Left renal cortex interstitium (tissue), 4 donors: ENCODE measurements at places on chromosomes 5 and 9.

DNA sequence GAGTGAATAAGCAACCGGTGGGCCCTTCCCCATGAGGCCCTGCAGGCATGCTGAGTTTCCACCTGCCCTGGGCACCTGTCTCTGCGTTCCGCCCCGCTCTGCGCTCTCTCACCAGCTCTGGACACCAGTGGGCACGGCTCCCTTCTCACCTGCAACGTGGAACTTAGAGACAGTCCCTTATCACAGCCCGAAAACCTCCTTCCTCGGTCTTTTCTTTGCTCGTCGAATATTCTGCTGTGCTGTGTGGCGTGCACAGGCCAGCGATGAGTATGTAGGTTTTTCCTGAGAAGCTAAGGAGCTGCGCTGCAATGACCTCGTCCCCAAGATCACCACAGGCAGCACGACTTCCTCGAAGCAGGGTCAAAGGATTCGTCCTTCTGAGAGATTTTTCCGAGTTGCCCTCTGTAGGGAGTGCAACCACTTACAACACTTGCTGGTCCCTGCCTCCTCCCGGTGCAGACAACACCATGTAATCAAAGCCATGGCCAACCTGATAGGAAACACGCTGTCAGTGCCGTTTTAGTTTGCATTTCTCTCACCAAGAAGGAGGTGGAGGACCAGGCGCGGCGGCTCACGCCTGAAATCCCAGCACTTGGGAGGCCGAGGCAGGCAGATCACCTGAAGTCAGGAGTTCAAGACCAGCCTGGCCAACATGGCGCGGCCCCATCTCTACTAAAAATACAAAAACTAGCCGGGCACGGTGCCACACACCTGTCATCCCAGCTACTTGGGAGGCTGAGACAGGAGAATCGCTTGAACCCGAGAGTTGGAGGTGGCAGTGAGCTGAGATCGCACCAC, 27.2 kb upstream of the NOTCH1 start:
- no peak for DNase-seq

DNA sequence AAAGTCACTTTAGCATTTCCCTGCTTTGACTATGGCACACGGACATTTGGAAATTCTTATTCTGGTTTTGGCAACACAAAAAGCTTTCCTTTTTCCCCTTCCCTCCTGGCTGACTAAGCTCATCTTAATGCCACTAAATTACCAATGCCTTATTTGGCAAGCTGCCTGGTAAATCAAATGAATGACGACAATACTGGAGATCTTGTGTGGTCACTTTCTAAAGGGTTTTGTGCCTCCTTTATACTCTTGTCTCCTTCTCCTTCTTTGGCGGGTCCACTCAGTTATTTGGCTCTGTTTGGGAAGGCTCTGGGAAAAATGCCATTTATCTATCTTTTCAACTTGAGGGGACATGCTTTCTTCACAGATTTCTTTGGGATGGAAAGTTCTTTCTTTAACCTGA, 34.9 kb downstream of the SH3GL2 start:
- DNase-seq, result no peak

GRCh38 chr5:61330341-61330844, 1.7 kb upstream of the ZSWIM6 start:
- DNase-seq, result no peak

DNA sequence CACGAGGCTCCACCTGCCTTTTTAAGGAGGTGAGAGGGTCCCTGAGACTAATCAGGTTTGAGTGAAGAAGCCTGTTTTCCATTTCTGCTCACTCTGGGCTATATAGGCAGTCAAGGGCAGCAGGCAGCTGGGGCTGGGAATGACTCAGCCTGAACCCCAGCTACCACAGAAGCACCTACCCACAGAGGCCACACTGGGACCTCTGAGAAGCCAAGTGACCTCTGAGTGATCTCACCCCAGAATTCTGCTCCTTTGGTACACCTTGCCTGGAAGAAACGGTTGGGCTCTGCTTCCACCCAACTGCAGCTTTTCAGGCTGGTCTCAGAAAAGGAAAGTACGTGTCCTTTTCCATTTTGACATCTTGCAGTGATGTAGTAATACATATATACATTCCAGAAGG, 6.8 kb downstream of the FAM219A start:
- DNase-seq, result no peak

GRCh38 chr9:13149454-13149853, 130.0 kb downstream of the MPDZ start:
- no peak for DNase-seq

GRCh38 chr9:21901546-21901945, 92.6 kb downstream of the CDKN2A start:
- no peak for DNase-seq

DNA sequence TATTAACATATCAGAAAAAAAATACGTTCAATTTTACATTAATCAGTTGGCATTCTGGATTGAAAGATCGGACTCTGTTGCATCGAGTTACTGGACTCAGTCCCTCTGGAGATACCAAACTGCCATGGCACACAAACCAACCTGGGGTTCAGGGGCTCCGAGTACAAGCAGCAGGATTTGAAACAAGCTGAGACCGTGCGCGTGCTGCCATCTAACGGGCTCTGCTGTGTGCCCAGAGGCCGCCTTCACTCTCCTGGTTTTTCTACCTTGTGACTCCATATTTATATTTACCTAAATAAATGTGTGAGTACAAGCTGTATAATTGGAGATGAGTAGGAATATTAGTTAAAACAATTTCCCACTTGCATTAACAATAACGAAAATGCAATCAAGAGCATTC, 48.2 kb downstream of the ANXA1 start:
- no peak for DNase-seq

DNA sequence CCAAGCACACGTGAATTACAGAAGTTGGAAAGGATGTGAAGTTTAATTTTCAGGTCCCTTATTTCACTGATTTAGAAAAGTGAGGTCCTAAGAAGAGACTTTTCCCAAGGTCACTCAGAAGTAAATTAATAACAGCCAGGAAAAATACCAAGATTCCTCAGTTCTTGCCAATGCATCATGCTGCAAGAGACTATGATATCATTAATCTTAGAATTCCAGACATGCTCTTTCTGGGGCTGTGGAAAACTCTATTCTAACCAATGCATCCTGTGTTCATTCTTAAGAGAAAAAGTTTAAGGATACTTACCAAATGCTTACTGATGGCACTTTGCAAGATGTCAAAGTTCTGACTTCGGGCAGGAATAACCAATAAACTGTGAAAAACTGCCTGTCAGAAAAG, 42.8 kb downstream of the TEX10 start:
- no peak for DNase-seq

- no peak for DNase-seq
Measured at GRCh38 chr5:17308326-17309065, 91.1 kb downstream of the BASP1 start.

GRCh38 chr9:73093740-73094379, 57.8 kb upstream of the ANXA1 start:
- DNase-seq, result no peak

DNA sequence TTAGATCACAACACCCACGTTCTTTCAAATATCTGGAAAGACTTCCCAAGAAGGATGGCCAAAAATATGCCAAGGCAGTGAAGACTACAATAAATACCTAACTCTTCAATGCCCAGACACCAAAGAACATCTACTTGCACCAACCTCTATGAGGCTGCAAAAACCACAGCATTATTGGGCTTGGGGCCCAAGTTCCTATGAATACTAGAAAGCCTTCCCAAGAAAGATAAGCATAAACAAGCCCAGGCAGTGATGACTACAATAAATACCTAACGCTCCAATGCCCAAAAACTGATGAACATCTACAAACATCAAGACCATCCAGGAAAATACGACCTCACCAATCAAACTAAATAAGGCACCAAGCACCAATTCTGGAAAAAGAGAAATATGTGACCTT, 41.3 kb downstream of the AP3B1 start:
- no peak for DNase-seq

DNA sequence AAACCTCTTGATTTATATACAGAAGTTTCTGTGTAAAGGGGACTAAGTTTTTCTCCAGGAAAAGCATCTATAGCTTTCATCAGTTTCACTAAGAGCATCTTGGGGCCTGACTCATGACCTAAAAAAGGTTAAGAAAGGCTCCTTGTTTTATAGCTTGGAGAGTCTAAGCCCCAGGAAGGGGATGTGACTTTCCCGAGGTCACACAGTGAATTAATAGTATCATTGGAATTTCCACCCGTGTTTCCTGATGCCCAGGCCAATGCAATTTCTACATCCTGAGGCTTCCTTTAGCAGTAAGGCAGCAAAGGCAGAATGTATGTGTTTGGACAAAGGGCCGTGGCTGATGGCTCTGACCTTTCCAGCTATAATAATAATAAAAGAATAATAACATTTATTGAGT, 8.6 kb downstream of the MORN5 start:
- DNase-seq, result no peak

- no peak for DNase-seq
Measured at GRCh38 chr9:20994486-20994885, 37.0 kb downstream of the HACD4 start.

DNA sequence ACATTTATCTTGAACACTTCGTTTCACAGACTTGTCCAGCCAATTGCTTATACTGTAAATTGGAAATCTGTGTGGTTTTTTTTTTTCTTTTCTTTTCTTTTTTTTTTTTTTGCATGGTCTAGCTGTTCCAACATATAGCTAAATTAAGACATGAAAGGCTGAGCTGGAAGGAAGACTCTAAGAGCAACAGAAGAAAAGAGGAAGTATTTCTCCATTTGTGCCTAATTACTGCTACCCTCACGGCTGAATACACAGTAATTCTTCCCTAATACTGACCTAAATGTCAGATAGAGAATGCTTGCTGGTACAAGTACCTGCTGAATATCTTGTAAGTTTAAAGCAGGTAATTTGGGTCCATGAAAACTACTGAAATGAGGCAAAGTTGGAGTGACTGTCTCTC, 11.0 kb upstream of the HAPLN1 start:
- DNase-seq, result no peak

DNA sequence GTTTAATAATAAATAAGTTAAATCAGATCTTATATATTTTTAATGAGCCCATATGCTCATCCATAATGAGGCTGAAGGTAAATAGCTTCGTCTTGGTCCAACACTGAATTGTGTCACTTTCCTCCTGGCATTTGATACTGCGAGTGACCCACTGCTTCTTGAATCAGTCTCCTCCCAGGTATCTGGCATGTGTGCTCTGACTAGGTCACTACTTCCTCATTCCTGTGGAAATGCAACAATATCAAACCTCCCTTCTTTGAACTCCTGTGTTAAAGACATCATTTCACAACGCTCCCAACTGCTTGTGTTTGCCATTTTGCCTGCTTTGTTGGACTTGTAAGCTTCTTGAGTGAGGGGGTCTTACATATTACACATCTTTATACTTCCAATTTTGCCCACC, 157.7 kb downstream of the SLC24A2 start:
- DNase-seq, result no peak

GRCh38 chr5:91954136-91954535, 571.0 kb upstream of the ARRDC3 start:
- DNase-seq, result no peak

DNA sequence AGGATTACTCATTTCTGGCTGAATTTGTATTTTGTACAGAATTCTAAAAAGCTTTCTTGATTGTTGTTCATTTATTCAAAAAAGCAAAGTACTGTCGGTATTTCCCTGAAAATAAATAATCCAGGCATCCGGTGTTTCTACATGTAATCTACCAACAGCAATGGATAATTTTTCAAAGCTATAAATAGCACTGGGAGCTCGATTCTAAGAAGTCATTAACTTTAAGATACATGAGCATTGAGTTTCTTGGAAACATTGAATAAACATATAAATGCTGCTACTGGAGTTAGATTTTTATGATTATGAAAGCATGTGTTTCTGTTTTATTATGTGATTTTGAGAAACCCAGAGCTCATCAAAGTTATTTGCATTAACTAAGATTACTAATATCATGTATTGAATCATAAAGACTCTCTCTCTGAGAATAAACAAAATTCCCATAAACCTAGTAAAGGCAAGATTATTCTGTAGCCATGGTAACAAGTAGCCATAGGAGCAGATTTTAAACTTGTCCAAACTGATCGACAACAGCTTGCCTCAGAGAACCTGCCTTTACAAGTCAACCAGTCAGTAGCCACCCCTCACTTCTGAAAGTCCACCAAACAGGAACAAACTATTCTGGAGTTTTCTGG, 197.0 kb downstream of the DRD1 start:
- DNase-seq, result no peak

DNA sequence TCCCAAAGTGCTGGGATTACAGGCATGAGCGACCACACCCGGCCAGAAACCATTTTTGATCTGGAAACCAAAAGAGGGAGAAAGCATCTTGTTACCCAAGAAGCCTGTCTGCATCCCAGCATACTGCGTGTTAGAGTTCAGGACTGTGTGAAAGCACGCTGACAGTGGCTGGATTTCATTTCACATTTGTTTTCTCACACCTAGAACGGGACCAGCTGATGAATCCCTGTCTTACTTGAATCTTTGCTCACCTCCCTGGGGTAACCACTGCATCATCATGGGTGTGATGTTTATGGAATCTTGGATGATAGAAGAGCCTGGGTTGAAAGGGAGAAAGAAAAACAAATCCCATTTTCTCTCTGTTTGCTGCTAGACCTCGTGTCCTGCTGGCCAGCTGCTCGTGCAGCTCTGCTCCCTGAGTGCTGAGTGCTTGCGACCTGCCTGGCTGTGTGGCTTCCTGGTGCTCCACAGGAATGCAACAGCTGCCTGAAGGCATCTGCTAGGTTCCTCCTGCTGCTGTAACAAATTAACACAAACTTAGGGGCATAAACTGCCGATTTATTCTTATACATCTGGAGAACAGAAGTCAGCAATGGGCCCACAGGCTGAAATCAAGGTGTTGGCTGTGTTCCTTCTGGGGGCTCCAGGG, 378.3 kb upstream of the DAP start:
- DNase-seq, result no peak

DNA sequence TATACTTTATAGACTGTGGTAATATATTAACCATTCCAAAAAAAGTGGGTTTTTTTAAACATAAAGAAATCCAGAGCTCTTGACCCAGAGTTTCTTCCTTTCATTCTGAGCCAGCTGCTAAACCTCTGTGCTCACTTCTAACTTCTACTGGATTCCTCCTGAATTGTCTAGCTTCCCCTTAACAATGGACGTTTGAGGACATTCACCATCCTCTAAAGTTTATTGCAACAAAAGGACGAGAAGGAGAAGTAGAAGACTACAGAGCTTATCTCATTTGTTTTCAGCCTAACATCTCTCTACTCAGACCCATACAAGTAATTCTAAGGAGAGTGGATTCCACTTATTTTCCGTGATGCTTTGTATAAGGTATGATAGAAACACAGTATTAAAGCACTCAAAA, 284.2 kb downstream of the MAST4 start:
- no peak for DNase-seq

DNA sequence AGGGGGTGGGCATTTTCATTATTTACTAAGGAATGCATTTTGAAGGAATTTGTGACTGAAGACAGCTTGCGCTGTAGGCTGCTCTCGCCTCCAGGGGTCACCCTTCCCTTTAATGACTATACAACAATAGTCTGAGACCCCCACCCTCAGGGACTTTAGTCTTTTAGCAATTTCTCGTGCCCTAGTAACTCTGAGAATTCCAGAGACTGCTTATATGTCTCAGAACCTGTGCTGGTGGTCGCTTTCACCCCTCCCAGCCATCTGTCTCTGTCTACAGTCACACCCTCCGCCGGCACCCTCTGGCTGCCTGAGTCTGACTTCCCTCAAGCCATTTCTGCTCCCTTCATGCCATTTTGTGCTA, 671.4 kb downstream of the NR2F1-AS1 start:
- DNase-seq, result no peak

GRCh38 chr9:119775410-119775809, 406.2 kb upstream of the BRINP1 start:
- no peak for DNase-seq

- no peak for DNase-seq
Measured at GRCh38 chr5:98635656-98636055, 137.8 kb upstream of the RGMB start.

GRCh38 chr5:19719109-19719508, 268.9 kb downstream of the CDH18 start:
- DNase-seq, result no peak
